Upper lobe of right lung (tissue), 1 donor: ENCODE measurements at places on chromosomes 13 and 19.

DNA sequence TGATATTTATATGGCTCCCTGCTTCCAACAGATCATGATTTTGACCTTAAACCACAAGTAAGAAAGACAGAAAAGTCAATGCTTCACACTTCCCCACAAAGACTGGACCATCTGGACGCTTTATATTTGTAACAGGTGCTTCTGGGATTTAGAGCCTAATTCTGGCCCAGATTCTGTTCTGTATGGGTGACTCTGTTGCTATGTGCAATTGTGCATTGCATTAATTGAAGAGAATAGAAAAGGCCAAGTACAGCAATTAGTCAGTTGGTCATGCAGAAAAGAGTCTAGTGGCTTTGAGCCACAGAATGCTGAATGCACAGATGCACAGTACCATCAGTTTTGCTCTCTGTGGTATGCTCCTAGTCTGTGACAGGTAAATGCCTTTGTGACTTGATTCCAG is 657.4 kb upstream of the ATXN8OS start:
- no peak for DNase-seq

DNA sequence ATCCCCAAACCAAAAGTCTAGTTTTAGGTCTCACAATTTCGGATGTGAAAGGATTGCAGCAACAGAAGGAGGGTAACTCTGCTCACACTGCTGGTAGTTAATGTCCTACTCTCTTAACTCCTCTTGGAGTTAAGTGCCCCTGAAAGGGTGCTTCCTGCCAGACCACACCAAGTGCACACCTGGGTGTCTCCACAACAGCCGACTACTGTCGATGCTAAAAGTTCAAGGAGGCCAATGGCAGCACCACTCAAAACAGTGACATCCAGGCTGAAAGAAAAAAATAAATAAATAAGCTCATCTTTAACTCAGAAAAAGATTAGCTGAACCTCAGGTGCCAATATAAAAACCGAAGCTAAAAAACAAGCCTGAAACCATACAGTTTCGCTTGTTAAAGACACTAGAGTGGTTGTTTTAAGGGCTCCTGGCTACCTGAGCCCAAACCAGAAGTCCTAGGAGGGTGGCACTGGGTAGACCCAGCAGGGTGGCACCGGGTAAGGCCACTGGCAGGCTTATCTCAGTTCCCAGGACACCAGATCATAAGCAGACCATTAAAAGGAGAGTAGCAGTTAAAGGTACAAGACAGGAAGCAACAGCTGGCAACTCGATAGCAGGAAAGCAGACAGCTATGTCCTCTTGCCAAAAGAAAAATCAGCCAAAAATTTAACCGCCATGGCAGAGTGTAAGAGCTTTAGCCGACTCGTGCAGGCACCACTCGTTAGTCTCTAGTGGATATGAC is 39.3 kb downstream of the BRD4 start:
- DNase-seq = no peak

DNA sequence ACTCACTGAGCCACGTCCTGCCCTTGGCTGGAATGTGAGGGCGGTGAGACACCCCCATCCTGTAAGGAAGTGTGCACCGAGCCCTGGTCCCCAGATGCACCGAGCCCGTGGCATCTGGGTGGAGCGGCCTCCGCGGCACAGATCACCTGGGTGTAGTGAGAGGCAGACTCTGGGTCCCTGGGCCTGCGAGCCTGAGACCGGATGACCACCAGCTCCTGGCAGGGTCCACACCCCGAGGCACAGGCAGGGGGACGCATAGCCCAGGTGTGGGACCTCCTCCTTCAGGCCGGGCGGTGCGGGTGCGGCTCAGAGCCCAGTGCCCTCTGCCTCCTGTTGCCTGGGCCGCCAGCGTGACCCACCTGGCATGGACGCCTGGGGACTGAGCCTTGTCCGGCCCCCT is 12.4 kb downstream of the MCF2L start:
- no peak for DNase-seq

DNA sequence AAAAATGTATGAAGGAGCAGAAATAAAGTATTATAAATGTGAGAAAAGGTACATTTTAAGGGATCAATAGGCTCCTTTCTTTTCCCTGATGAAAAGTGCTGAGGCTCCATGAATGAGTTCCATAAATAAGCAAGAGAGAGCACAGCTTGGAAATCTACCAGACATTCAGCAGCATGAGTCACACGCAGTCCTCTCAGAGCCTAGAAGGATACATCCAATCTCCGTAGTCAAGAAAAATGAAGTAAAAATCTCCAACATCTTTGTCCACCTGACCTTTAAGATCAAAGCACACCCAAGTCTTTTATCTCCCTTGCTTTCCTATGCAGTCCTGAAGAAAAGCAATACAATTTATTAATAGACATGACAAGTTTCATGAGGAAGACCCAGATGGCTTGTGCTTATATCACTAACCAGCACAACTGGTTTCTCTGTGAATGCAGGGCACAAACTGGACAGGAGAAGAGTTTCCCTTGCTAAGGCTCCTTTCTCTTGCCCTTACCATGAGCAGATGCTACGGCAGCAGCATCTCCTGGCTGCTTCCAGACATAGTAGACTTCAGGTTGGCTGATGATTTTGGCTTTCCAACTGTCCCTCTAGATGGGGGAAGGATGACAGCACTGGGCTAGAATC is 730.8 kb downstream of the EFNB2 start:
- no peak for DNase-seq

- DNase-seq = no peak
Measured at GRCh38 chr13:51523082-51523518, 61.2 kb upstream of the WDFY2 start.

GRCh38 chr13:72145383-72145782 is 278.4 kb upstream of the DACH1 start:
- no peak for DNase-seq

- DNase-seq = no peak
Measured at GRCh38 chr13:46053162-46054012, 841 bp upstream of the ZC3H13 start.

GRCh38 chr19:57559008-57559403 is 657 bp downstream of the ZNF550 start:
- DNase-seq = no peak

DNA sequence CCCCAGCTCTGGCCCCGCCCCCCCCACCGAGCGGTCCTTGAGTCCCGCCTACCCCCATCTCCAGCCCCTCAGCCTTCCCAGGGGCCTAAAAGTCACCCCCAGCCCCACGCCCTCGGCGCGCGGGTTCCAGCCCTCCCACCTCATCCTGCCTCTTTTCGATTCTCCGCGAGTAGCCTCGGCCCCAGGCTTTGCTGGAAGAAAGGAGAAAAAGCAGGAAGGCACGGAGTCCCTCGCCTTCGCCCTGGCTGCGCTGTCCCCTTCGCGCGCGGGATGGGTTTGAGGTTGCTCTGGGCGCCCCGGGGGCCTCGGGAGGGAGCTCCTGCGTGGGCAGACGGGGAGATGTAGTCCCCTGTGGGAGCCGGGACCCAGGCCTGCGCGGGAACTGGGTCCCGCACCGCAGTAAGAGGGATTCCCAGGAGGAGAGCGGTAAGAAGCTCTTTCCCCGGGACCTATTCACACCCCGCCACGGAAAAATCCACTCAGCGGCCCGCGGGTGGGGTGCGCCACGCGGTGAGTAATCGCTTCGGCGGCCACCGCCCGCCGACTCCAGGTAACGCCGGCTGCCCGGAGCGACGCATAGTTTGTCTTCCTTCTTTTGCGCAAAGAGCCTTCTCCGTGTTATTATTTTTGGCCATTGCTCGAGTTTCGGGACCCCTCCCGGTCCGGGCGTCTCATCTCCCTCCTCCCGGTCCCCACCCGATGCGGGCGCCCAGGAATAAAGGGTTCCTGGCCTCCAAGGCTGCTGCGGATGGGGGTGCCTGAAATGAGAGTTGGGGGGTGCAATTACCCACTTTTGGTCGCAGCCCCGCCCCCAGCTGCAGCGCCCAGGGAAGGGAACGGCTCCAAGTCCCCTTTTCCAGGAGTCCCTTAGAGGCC is 865 bp upstream of the CRLF1 start:
- DNase-seq = no peak

GRCh38 chr13:65343898-65344663 is 1886.1 kb downstream of the PCDH9 start:
- no peak for DNase-seq

DNA sequence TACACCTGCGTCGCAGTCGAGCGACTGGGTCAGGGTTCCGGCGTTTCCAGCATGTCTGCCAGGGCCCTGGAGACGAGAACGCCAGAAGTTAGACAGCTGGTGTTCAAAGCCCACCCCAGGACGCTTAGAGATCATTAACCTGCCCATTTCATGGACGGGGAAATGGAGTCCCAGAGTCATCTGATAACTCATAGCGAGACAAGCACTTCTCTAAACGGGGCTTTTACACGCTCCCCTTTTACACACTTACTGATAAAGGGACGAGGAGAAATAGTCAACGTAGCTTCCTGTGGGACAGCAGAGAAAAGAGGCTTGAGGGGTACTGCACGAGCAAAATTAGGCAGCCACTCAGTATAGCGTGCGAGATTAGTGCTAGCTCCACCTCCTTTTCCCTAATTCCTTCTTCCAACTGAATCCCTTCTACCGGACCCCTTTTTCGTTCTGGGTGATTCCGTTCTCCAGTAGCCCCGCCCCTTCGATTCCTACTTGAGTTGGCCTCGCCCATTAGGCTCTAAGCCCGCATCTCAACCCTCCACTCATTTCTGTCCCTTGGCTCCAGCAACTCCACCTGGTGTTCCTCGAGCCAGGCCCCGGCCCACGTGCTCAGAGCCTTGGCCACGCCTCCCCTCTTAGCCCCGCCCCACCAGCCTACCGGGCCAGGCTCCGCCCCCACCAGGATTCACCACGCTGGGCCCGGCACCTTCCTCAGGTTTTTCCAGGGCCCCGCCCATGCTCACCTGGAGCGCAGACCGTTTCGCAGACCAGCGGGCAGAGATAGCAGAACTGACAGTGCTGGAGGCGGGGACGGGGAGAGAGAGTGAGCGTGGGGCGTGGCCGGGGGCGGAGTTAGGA is 3.7 kb downstream of the HRC start:
- DNase-seq = peak; percentile 92

DNA sequence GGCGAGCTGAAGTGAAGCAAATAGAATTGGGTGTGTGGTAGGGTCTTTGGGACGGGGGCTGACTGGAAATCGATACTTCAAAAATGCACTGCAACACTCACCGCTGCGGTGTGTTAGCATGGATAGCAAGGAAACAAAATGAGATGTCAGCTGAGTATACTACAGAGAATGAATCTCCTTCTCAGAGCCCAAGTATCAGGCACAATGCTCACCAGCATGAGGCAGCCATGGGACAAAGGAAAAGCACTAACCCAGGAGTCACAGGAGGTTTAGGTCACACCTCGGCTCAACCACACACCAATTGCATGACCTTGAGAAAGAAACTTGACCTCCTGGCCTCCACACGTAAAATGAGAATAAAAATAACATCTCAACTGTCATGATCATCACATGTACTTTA is 74.0 kb downstream of the FAM216B start:
- no peak for DNase-seq

DNA sequence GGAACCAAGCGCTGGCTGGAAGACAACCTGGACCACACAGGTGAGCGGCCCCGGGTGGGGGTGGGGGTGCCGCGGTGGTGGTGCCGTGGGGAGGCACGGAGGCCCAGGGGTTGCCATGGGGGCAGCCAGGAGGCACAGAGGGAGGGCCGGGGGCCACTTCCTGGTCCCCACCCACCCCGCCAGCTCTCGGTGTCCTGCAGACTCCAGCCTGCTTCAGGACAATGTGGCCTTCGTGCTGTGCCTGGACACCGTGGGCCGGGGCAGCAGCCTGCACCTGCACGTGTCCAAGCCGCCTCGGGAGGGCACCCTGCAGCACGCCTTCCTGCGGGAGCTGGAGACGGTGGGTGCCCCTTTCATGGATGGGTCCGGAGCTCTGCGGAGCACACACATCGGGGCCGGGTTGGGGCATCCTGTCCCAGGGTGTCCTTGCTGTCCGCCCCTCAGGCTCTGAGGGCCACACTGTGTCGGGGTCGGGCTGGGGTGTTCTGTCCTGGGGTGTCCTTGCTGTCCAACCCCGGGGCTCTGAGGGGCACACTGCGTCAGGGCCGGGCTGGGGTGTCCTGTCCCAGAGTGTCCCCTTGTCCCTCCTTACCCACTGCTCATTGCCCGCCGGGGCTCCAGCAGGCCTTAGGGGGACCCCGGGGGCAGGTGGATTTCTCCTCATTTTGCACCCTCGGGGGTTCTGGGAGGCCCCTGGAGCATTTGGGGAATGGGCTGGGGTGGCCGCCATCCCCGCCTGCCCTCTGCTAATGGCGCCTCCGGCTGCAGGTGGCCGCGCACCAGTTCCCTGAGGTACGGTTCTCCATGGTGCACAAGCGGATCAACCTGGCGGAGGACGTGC is 18.3 kb downstream of the NCLN start:
- DNase-seq = no peak

DNA sequence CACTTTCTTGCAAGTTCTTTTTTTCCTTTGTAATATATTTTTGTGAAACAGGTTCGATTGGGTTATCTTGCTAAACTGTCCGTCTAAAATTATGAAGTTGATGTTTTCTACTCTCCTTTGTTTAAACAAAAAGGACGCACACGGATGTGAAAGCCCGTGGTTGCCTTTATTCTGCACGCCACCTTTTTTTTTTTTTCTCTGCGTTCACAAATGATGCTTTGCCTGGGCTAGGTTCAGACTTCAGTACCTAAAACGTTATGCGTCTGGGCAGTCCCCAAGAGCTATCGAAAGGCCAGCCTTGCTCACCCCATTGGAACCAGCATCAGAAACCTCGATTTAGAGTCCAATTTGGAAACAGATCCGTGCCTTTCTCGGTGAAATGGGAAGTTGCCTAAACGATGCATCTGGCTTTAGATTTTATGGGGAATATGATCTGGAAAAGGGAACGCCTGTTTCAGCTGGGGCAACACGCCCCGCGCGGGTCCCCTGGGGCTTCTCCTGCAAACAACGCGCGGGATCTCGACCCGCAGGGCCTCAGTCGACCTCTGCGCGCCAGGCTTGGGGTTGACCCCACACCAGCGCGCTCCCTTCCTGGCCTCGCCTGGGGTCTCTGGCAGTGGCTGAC is 113.9 kb downstream of the KCNRG start:
- no peak for DNase-seq

GRCh38 chr13:38463048-38463447 is 113.4 kb downstream of the UFM1 start:
- no peak for DNase-seq

DNA sequence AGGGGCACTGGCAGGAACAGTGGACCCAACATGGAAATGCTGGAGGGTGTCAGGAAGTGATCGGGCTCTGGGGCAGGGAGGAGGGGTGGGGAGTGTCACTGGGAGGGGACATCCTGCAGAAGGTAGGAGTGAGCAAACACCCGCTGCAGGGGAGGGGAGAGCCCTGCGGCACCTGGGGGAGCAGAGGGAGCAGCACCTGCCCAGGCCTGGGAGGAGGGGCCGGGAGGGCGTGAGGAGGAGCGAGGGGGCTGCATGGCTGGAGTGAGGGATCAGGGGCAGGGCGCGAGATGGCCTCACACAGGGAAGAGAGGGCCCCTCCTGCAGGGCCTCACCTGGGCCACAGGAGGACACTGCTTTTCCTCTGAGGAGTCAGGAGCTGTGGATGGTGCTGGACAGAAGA is 4.1 kb downstream of the KLK2 start:
- DNase-seq = no peak

GRCh38 chr13:99970651-99971575 is 654 bp downstream of the ZIC5 start:
- DNase-seq = no peak
